ENCODE measurements at places on chromosomes 16 and 17.

DNA sequence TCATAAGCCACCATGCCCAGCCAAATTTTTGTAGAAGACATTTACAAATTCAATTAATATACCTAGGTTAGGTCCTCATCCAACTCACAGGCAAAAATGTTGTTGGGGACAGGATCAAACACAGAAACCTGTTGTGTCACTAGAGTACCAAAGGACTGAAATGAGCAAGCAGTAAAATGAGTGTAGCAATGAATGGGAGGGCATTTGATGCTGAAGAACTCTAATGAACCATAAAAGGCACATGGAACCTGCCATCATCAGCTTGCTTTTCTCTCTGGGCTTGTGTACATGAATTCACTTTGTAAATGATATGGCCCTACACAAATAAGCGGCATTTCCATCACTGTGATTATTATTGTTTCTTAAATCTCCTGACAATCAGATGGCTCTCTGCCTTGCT is 17.8 kb downstream of the USP31 start:
- no peak for DNase-seq

DNA sequence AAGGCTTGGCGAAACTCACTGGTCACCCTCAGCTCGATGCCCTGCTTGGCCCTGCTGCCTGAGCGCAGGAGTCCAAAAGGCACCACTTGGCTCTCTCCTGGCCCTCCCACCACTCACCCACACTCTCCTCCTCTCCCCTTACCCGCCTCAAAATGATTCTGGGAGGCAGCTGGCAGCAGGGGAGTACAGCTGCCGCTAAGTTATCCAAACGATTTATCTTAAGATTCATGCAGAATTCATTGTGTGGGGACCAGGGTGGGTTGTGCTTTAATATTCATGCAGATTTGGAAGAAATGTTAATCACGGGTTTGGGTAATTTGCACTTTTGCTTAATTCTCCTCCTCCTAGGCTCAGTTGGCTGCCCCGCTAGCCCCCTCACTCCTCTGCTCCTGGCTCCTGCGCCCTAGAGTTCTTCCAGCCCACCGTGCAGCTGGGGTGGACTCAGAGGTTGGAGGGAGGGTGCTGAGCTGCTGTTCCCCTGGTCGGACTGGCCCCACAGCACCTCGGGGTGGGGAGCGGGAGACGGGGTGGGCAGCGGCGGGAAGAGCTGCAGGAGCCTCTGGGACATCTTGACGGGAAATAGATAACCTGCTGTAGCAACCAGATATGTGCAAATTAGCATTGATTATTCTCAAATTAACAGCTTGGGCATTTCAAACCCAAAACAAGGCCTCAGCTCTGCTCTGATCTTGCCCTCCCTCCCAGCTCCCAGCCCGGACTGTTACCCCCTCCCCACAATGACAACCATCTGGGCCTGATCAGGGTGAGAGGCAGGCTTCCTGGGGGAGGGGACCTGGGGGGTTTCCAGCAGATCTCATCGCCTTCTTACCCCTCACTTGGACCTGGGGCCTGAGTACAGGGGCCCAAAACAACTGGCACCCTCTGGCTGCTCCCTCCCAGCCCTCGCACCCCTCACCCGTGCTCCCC is 122.6 kb upstream of the RPL38 start:
- DNase-seq = no peak

DNA sequence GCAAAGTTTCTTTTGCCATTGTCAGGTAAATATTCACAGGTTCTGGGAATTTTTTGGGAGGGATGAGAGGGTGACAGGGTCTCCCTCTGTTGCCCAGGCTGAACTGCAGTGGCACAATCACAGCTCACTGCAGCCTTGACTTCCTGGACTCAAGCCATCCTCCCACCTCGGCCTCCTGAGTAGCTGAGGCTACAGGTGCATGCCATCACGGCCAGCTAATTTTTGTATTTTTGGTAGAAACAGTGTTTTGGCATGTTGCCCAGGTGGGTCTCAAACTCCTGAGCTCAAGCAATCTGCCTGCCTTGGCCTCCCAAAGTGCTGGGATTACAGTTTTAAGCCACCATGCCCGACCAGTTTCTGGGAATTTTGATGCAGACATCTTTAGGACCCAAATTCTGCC is 53.0 kb downstream of the IQCK start:
- DNase-seq = no peak

DNA sequence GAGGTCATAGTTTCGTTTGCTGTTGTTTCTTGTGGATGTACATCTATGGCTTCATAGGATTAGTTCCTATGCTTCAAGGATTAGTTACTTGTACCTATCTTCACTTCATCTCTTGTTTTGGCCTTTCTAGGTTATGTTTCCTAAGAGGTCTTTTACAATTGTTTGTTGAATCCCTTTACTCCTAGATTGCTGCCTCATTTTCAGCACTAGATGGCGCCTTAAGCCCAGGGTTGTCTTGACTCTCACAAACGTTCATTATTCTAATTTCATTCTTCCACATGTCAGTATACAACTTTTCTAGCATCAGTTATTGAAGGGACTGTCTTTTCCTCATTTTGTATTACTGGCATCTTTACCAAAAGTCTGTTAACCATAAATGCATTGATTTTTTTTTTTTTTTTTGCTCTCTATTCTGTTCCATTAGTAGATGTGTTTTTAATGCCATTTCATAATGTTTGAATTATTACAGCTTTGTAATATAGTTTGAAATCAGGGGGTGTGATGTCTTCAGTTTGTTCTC is 45.0 kb upstream of the NACA2 start:
- no peak for DNase-seq

DNA sequence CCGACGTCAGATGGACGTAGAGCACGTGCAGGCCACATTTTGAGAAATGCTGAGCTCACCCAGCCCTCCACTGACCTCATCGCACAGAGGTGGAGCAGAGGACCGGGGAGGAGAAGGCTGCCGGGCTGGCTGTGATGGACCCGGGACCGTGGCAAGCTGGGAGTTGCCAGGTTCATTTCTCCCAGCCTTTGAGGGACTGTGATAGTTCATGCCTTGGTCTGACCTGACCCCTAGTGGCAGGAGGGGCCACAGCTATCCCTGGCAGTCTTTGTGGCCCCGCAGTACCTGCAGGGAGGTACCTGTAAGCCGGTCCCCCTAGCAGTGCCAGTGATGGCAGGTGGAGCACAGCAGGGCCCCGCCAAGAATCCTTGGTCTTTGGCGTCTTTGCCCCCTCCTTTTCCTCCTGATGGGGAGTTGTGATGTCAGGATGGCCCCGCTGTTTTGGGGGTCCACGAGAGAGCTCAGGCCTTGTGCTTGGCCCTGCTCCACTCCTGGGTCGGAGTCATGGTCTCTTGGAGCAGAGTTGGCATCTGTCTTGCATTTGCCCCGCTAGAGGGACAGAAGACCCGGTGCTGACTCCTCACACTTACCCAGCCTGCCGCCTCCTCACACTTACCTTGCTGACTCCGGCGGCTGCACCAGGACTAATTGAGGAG is 50.4 kb downstream of the OR1D5 start:
- no peak for DNase-seq

DNA sequence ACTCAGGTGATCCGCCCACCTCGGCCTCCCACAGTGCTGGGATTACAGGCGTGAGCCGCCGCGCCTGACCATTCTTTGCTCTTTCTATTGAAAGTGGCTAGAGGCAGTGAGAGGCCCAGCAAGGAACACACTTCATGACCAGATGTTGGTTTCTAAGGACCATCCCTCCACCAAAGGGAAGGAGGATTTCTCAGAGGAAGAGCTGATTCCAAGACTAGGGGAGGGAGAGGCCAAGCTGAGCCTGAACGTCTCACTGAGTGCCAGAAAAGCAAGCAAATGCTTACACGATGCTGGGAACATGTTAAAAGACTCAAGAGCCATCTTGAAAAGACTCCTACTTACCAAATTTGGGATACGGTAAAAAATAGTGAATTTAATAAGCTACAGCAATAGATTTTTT is 79.2 kb downstream of the MRM3 start:
- DNase-seq = no peak

GRCh38 chr16:87451563-87452210 is 41.1 kb downstream of the ZCCHC14 start:
- no peak for DNase-seq

GRCh38 chr16:80277182-80277581 is 263.6 kb upstream of the DYNLRB2 start:
- DNase-seq = no peak

DNA sequence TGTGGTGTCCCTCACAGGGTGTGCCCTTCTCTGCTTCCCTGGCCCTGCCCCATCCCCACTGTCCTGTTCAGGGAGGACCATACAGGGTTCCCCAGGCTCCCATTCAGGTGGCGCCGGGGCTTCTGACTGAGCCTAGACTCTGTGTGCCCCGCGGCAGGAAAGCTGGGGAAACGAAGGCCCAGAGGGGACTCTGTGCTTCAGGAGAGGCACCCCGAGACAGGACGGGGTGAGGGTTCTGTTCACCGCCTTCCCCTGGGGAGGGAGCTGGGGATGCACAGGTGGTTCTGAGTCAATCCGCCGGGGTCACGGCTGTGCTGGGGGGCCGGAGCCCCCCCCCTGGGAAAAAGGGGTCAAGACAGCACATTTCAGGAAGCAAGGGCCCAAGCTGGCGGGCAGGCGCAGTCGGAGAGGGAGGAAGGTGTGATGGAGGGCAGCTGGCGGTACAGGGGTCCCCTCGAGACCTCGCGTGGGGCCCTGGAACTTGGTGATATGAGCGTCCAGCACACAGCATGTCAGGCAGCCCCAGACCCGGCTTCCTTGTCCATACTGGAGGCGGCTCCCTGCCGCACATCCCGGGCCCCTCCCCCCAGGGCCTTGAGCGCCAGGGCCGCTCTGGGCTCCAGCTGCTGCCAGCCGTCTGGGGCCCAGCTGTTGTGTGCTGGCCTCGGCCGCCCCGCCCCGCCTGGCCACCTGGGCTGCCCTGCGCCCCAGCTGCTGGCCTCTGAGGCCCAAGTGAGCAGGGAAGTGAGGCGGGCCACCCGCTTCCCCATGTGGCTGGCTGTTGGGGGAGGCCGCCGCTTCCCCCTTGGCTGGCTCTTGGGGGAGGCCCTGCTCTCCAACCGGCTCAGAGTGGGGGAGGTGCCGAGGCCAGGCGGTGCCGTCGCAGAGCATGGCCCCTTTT is 5.6 kb upstream of the NOTUM start:
- no peak for DNase-seq

DNA sequence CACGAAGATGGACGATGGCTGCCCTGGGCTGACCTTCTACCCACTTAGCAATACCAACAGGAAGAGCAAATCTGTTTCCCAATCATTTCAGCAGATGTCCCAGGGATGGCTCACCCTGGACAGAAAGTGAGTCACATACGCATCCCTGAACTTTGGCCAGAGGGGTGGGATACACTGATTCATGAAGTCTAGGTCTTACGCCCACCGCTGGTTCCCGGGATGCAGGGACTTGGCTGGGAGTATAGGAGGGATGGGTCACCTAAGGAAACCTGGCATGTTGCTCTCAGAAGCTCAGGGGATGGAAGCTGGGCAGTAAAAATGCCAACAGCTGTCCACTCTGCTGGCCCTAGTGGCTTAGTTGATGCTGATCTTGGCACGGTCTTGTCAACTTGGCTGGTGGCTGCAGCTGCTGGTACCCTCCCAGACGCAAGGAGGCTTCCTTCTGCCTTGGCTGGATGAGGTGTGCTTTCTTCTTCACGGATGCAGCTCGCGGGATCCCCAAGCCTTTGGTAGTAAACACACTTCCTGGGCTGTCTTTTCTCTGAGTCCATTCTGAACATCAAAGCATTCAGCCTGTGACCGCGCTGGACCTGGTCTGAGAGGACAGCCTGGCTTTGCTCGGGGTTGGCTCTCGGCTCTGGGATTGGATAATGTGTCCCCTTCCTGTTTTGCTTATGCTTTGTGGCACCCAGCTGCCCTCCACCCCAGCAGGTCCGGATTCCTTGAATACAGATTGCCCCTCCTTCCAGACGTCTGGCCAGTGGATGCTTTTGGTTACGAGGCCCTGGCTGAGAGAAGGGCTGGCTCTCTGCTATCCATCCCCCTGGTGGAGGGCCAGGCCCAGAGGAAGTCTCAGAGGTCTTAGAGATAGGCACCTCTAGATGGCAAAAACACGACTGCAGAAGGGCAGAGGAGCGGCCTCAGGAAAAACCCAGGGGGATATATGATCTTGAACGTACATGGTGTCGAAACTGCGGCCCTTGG is 71.5 kb downstream of the RAP1GAP2 start:
- DNase-seq = no peak

DNA sequence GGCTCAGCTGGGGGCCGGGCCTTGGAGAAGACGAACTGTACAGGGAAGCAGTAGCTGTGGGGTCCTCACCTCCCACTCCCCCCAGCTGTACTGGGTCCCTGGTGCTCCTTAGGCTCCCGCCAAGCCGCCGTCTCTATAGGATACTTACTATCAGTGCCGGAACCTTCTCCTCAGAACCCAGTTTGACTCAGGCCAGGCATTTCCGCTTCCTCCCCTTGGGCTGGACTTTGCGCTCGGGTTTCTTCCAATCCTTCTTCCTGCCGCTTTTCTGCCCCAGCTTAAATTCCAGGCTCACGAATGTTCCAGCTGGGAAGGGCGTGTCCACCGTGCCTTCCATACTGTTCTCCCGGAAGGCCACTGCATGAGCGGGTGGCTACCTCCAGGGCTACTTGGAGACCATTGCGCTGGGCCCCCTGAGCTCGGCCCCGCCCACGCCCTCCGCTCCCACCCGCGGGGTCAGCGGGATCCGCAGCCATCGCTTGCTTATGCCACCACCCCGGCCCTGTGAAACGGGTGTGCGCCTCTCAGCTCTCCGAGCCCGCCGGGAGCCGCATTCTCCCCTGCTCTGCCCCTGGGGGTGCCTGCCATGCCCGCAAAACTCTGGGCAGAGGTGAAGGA is 1795.9 kb downstream of the TP53TG3F start:
- DNase-seq = no peak

GRCh38 chr17:1720856-1721386 is 3.6 kb upstream of the WDR81 start:
- no peak for DNase-seq

GRCh38 chr16:23278031-23278430 is 24.1 kb upstream of the SCNN1B start:
- no peak for DNase-seq

GRCh38 chr17:50146230-50146926 is 4.1 kb downstream of the PPP1R9B start:
- DNase-seq = no peak
